CD4-positive, alpha-beta T cell treated with Interleukin-21 for 1 hour (primary cell): ENCODE measurements at places on chromosomes 3 and 15.

DNA sequence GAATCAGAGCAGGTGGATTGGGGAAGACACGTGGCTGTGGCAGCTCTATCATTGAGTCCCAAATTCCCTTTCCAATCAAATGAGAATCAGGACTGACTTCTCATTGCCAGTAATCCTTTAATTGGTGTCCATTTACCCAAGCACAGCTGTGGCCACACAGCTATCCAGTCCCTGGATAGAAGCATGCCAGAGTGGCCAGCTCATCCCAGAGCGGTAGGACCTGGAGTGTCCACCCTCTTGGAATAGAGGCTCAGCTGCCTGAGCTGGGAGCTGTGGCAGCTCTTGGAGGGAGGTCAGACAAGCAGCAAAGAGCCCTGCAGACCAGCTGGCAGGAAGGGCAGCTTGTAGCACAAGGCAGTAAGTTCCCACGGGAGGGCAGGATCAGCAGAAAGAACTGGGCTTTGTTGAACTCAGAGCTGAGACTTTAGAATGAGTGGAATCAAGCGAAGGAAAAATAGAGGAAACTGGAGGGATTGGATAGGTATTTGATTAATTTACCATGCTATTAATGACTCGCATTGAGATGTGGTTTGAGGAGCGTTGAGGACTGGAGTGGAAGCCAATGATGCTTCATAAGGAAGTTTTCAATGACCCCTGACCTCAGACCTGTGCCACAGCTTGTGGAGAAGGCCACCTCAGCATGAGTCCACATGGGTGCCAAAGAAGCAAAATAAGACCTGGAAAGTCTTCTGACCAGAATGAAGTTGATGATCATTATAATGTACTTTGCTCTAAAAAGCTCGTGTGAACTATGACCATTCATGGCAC, 6.9 kb upstream of the ALPK3 start:
- DNase-seq = no peak

GRCh38 chr3:71121429-71122167, 461.9 kb downstream of the FOXP1 start:
- no peak for DNase-seq

DNA sequence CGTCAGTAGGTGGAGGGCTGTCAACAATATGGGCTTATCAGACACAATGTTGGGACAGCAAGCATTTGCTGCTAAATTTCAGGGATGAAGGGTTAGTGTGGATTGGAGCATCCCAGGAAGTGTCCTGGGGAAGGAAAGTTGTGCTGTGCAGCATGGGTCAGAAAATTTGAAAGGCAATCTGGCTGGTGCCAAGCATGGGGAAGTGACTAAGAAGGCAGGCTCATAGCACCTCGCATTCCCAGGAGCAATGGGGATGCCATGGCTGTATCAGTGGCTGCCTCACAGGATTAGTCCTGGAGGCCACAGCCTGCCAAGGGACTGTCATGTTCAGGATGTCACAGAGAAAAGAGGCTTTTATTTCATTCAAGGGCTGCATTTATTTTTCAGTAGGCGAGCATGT, 322.4 kb upstream of the TRIM42 start:
- no peak for DNase-seq

GRCh38 chr3:16808393-16809107, 76.2 kb upstream of the PLCL2 start:
- DNase-seq = peak; percentile 24

DNA sequence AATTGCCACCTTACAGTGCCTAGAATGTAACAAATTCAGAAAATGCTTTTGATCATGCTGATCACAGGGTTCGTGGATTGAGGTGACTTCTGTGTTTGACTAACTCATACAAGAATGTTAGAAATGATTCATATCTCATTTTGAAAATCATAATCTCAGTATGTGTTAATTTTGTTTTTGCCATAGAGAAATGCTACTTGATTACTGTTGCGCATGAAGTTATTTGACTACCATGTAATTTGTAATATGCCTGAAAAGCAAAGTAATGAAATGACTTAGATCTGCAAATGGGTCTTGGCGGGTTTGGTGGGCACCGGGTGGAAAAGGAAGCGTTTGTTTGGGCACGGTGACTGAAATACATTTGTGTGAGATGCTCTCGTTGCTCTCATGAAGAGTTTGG, 173.6 kb upstream of the BHLHE40 start:
- no peak for DNase-seq

DNA sequence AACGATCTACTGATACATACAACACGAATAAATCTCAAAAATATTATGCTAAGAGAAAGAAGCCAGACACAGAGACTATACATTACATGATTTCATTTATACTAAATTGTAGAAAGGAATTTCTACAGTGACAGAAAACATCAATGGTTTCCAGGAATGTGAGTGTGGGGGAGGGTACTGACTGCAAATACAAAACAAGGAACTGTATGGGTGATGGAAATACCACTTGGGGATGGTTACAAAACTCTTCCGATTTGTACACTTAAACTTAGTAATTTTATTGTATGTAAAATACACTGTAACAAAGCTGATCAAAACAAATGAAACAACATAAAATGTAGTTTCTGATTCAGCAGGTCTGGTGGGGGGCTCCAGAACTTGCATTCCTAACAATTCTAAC, 45.8 kb upstream of the IP6K2 start:
- no peak for DNase-seq

GRCh38 chr15:45631776-45632175, 3.1 kb upstream of the SQOR start:
- no peak for DNase-seq

GRCh38 chr3:129603561-129603942, 2.9 kb downstream of the PLXND1 start:
- no peak for DNase-seq

DNA sequence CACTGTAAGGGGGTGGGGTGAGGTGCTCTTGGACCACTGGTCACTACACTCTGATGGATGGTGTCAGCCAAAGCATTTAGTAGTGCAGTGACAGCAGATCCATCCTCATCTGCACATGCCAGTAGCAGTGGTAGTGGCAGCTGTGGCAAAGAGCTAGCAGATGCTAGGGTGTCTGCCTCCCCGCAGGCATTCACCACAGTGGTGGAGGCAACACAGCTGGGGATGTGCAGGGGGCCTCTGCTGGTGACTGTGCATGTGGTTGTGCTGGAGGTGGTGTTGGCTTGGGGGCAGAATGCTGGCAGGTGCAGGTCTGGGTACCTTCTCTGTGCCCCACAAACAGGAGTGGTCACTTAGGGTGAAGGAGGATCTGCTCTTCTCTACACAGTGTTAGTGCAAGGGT, 19.4 kb upstream of the DCUN1D1 start:
- DNase-seq = no peak

DNA sequence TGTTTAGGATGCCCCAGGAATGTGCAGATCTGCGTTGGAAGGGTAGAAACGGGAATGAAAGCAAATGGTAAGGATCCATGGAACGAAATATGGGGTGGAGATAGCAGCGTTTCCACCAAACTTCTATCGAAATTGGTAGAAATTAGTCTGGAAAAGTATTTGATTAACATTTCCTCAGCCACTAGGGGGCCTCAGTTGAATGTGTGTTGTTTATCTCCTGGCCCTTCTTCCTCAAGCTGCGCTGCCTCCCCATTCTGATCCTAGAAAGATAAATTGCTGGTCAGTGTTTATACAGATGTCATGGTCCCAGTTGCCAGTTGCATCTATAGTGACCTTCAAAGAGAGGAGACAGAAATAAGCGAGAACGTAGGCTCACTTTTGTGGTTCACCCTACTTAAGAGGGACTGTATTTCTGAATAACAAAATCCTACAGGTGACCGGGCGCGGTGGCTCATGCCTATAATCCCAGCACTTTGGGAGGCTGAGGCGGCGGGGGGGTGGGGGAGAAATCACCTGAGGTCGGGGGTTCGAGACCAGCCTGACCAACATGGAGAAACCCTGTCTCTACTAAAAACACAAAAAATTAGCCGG, 457.1 kb downstream of the SQOR start:
- DNase-seq = no peak

DNA sequence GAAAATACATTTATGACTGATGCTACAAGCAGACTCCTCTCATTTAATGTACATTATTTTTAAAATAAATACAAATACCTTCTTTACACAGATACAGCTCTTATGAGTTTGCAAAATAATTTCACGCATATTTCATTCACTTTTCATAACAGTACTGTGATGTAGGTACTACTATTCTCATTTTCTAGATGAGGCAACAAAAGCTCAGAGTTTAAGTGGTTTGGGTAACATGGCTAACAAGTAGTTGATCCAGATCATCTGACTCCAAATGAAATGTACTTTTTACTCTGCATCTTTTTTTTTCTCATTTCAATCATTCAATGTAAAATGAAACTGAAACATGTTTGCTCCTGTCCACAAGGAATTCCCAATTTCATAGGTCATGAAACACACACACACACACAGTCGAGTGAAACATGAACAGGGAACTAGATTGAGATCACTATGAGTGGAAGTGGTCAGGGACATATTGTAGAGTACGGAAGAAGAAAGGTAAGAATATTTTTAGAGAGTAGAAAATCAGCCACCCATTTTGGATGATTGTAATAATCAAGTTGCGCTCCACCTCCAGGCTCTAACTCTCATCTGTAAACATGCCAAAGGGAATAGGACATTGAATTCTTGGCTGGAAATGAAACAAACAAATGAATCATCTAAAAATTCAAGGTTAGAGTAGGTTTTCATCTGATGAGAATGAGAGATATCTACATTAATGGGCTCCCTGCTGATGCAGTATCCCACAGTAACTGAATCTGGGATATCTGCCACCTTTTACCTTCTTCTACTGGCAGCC, 92.4 kb downstream of the CLDN1 start:
- DNase-seq = no peak

GRCh38 chr15:77335298-77335697, 84.6 kb downstream of the PEAK1 start:
- no peak for DNase-seq

DNA sequence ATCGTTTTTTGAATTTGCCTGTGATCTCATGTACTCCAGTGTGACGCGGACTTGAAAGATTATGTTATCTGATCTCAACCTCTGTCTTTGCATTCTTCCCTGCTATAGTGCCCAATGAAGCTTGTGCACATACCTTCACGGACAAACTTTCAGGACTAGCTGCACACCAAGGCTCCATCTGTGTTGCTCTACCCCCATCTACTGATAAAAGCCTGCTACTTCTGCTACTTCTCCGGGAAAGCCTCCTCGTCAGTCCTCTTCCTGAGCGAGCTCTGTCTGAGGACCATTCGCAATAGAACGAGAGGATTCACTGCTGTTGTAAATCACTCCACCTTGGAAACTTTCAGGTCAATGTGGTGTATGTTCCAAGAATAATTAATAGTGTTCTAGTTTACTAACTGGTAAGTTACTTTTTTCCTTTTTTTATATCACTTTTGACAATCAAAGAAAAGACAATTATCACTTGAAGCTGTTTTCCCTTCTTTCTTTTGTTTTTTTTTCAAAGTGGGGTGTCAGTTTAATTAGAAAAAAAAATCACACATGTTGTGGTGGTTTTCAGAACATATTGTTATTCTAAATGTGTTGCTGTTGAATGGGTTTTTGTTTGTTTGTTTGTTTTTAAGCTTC, 217.6 kb downstream of the ARRDC4 start:
- DNase-seq = peak; percentile 42

DNA sequence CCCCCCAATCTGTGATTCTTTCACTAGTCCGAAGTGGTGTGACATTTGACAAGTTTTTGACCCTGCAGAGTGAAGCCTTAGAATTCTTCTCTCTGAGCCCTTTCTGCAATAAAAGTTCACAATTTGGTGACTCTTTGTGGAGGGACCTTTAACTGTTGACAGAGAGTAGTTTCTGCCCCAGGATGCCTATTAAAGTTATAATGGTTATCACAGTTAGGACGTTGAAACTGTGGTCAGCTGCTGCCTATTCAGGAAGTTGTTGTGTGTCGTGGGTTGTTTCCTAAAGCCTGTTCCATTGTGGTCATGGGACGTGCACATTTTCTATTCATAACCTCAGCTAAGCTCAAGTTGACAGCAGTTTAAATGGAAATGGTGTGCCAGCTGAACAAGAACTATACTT, 274.5 kb downstream of the NEK10 start:
- no peak for DNase-seq

DNA sequence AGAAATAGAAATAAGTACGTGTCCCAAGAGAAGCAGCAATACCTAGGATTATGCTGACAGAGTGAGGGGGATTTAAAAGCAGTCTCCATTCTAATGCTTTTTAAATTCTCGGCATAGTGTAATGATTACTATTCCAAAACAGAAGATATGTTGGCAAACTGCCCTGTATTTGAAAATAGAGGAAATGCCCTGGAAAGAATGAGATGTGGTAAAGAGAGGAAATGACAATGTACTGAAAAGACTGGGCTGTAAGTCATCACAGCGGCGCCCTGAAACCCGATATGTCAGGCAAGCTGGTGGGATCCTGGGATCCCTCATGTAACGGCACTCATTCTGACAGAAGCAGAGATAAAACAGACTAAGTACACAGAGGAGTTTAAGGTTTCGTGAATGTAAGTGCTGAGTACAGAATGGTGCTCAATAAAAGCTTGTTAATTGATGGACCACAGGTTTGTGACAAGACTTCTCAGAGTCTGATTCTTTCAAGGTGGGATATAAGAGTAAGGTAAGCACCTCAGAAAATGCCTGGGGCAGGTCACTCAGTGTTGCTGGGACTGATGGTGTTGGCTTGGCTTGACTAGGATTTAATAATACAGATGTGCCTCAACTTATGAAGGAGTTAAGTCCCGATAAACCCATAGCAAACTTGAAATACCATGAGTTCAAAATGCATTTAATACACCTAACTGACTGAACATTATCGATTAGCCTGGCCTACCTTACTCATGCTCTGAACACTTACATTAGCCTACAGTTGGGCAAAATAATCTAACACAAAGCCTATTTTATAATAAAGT, 91.4 kb downstream of the NFKBIZ start:
- peak; percentile 32 for DNase-seq

DNA sequence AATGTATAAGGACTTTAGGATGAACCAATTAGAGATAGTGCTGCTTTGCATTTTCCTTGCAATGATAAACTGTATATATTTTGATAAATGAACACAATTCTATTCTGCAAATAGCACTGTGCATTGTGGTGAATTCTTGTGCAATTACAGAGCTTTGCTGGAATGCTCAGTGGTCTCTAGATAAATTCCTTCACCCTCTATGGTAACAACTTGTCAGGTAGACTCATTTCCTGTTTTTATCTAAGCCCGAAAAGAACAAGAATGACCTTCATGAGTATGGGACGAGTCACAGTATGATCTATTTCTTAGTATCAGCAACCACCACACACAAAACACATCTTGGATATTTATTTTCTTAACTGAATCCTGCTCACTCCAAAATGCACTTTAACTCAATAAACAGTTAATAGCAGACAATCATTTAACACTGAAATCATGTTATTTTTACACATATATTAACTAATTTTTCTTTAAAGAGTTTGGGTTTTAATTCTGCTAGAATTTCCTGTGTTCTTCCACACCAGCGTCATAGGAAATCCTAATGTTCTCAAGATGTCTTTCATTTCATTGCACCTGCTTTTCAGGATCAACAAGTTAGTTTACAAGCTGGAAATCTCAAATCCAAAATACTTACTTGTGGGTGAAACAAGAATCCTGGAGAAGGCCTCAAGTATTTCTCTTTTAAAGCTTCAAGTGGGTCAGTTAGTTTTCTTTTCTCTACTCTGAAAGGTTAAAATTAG, 551.2 kb downstream of the MECOM start:
- no peak for DNase-seq

GRCh38 chr3:25291481-25291905, 136.6 kb upstream of the RARB start:
- no peak for DNase-seq

GRCh38 chr3:41321642-41321980, 122.3 kb downstream of the CTNNB1 start:
- DNase-seq = no peak
